Fibroblast of skin of back (primary cell): ENCODE measurements at places on chromosomes 2 and 18.
A peak's percentile ranks its signal among the peaks of the same experiment; 100 is the strongest.

GRCh38 chr2:190425221-190425866 lies 17.2 kb downstream of the MFSD6 start:
- DNase-seq: no peak

- DNase-seq: no peak
These were observed 101.1 kb downstream of the TCF4 start for GRCh38 chr18:55486936-55487335.

DNA sequence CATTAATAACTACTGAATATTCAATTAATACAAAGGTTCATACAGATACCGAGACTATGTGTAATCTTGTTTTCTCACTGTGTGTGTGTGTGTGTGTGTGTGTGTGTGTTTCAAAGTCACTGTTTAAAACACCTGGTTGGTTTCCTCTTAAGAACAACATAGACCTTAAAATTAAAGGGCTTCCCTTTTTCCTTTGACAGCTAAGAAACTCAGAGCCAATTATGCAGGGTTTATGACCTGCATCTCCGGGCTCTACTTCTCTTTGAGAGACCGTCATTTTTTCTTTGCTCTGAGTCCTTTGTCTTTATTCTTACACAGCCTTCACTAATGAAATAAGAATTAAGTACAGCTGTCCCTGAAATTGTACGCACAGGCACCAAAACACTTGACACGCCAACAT lies 145.6 kb downstream of the HDAC4 start:
- no peak for DNase-seq

GRCh38 chr2:124121760-124122275 lies 96.7 kb downstream of the CNTNAP5 start:
- no peak for DNase-seq

- peak; percentile 27 for DNase-seq
These were observed 292.1 kb upstream of the KLHL29 start for GRCh38 chr2:23092831-23093230.

- no peak for DNase-seq
These were observed 36.9 kb downstream of the CNGA3 start for GRCh38 chr2:98383166-98383565.

- DNase-seq: no peak
These were observed 171.4 kb upstream of the EPAS1 start for GRCh38 chr2:46125798-46126197.

GRCh38 chr2:213315168-213315876 lies 31.1 kb downstream of the SPAG16 start:
- DNase-seq: no peak

- no peak for DNase-seq
These were observed 51.4 kb upstream of the YPEL5 start for GRCh38 chr2:30095402-30095801.

- DNase-seq: no peak
These were observed 58.0 kb downstream of the FAM168B start for GRCh38 chr2:131035112-131035825.

- DNase-seq: no peak
These were observed 9.9 kb downstream of the KCNIP3 start for GRCh38 chr2:95307036-95307435.

DNA sequence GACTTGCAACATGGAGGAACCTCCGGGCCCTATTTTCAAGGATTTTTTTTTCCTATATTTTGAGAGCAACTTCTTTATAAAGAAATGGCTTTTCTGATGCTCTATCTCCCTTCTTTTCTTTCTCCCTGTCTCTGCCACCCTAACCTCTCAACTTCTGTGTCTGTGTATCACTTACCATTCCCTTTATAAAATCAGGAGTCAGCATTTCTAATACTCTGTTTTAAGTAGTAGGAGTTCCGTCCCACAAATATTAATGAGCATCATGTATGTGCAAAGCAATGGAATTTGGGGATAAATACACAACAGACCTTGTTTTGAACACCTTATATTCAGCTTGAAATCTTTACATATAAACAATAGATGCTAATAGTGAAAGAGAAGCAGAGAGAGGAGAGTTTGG lies 268.0 kb downstream of the DCC start:
- DNase-seq: no peak

DNA sequence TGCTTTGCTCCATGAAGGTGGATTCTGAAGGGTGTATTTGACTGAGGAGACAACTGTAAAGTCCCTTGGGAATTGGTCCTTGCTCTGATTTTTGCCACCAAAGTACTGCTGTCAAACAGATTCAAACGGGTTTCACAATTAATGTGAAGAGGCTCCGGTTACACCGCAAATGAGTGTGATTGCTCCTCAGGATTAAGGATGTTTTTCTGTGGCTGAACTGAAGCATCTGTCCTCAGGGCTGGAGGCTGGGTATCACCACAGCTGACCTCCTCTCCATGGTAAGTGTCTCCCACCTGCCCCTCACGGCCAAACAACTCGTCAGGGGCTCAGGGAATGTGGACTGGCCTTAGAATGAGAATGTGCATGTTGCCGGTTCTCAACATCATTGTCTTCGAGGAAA lies 130.4 kb upstream of the NDUFV2 start:
- no peak for DNase-seq

DNA sequence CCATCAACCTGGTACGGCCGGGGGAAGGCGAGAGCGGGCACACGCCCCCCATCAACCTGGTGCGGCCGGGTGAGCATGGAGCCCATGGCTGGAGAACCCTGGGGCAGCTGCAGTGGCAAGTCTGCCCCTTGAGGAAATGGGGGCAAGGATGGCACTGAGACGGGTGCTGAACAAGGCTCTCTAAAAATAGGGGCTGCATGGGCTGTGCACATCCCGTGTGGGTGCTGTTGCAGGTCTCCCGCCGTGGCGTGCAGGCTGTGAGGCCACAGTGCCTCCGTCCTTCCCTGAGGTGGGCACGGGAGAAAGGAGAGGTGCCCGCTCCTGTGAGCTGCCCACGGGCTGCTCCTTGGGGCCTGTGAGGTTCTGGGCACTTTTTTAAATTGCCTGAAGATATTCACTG lies 99.2 kb downstream of the NFATC1 start:
- no peak for DNase-seq

- no peak for DNase-seq
These were observed 90.3 kb upstream of the CAPN13 start for GRCh38 chr2:30897539-30897938.

- peak; percentile 34 for DNase-seq
These were observed 78.0 kb downstream of the TMEM182 start for GRCh38 chr2:102839668-102840388.

DNA sequence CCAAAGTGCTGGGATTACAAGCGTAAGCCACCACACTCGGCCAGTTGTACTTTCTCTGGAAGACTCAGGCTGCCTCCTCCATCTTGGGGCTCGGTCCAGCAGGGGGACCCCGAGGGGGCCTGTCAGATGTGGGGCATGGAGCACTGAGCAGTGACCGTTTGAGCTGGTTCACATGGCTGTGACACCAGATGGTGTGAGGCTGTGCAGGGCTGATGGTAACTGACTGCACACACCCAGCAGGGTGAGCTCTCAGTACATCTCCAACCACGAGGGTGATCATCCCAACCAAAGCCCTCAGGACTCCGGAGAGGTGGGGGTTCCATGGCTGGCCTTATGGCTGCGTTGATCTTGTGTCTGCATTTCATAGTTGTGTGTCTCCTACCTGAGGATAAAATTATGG lies 63.4 kb downstream of the FAM168B start:
- no peak for DNase-seq

DNA sequence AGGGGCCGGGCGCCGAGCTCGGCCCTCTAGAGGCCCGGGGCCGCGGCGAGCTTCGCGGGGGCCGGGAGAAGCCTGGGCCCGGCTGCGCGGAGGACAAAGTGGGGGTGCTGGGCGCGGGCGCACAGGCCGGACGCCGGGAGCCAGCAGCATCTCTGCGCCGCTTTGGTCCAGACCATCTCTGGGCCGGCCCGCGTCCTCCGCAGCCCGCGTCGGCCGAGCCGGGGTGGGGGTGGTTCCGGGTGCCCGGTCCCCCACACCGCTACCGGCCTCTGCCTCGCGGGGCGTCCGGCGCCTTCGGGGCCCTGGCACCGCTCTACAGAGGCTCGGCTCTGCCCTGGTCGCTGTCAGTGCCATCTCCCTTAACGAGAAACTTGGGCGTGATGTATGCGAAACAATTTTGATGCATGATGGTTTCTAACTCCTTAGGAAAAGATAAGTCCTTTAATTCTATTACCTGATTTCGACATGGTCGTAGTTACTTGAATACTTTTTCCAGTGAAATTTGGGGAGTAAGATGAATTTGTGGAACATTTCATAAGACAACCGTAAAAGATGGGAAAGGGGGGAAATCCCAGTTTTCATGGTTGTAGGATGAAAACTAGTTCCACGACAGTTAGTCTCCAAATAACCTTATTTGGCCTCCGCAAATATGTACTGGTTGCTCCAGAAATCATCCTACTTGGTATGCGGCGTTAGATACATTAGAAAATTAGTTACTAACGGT lies 562 bp downstream of the TWSG1 start:
- no peak for DNase-seq

DNA sequence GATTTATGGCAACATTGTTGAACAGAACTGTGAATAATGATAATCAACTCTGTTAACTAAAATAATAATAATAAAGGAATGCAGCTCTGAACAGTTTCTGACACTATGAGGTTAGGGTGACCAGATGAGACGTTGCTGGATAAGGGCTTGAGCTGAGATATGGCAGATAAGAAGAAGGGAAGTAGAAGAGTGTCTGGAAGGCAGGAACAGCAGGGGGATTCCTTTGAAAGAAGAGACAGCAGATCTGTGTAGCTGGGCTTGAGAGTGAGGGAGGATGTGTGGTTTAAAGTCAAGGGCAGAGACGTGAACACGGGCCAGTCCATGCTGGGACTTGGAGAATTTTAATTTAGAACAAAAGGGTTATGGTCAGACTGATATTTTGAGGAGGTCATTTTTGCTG lies 273.1 kb upstream of the SLC14A2 start:
- no peak for DNase-seq

DNA sequence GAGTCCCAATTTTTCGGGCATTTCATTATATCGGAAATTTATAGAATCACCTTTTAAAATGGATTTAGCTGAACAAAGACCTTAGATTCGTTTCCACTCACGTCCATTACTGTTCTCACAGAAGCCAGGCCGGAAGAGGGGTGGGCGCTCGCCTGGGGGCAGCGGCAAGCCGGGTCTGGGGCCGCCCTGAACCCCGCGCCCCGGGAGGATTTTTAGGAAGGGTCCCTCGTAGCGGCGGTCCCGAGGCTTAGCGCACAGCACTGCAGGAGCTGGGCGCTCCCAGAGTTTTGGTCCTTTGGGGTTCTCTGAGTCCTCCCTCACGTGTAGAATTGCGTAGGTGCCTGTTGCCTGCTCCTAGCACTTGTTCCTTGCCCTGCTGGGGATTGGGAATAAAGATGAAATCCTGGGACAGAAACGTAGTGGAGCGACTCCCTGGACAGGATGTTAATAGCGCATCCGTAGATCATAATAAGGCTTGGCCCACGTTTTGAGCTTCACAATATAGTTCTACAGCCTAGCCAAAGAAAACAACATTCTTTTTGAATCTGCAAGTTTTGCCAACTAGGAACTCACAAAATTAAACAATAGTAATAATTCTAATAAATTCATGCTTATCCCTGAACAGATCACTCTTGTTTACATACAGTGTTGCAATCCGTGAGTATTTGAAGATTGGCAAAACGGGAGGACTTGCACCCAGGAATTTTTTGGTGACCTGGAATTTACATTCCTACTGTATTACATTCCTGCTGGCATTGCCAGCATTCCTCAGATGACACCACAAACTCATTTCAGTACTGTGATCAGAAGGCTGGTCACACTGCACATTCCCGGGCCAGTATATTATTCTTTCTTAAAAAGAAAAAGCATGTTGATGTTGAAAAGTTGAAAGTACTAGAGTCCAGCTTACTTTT lies 875 bp downstream of the C18orf63 start:
- DNase-seq: peak; percentile 87

DNA sequence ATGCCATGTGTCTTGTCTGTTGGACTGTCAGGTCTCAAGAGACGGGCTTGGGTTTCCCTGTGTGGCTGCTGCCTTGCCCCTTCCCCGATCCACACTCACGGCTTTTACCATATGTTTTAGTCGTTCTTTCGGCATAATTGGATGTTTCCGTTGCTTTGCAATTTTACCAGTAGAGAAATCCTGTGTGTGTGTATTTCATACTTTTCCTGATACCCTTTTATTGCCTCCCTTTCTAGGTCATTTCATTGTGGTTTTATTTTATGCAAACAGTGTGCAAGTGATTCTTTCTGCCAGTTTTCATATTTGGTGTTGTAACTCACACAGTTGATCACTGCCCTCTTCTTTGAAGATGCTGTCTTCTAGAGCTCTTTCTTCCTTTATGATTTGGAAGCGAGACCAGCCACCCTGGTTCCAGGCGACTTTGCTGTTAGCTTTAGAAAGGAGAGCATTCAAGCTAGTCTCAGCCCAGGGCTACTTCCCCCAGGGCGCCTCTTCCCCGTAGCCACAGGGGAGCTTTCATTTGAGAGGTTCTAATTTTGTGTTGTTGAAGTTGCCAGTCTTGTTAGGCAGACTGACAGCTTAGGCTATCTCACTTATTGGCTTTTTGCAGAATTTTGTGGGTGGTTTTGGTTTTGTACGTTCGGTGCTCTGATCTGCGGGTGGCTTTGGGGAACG lies 17.0 kb downstream of the SH3BP4 start:
- peak; percentile 35 for DNase-seq

- DNase-seq: peak; percentile 32
These were observed 24.1 kb upstream of the KANSL1L start for GRCh38 chr2:210195101-210195852.

- DNase-seq: no peak
These were observed 166.8 kb downstream of the DCDC2C start for GRCh38 chr2:3870222-3870621.

DNA sequence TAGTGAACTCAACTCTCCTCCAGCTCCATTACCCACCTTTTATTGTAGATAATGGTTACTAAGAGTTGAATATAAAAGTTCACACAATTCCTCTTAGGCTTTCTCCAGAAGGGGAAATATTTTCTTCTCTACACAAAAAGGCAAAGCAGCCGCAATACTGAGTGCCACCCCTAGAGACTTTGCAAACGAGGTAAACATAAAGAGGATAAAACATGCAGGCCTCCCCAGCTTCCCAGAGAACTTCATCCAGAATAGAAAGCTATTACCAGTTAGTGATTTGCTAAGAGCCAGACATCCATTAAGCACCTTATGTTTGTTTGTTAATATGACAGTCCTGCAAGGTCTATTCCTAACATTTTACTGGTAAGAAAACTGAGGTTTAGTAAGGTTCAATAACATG lies 17.4 kb downstream of the ZNF521 start:
- no peak for DNase-seq

- DNase-seq: no peak
These were observed 23.0 kb downstream of the POLR2D start for GRCh38 chr2:127834951-127835350.

GRCh38 chr2:43897492-43897891 lies 58.7 kb downstream of the ABCG8 start:
- DNase-seq: no peak

DNA sequence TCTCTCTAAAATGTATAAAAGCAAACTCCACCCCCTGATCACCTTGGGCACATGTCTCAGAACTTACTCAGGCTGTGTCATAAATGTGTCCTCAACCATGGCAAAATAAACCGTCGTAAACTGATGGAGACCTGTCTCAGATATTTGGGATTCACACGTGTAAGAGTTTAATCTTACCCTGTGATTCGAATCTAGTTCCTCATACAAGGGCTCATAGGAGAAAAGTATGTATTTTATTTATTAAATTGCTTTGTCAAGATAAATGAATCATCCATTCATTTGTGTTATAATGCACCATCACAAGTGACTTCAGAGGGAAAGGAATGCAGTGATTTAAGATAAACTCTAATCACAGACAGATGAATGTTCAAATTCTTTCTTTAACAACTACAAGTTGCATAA lies 712.5 kb upstream of the LRATD1 start:
- peak; percentile 0 for DNase-seq
